ENCODE measurements at places on chromosomes 6 and 20. TPM values are rescaled to one million over a fixed set of nuclear protein-coding genes. Genes with fewer than 3 reads are reported as not detected.

The PPP1R16B gene
- 84.0 TPM for total RNA-seq

The DNAH8 gene
- 0.02 TPM for total RNA-seq

The SPATA25 gene
- total RNA-seq: 1.0 TPM

The PTPRT gene
- not detected for total RNA-seq

The DDR1 gene
- total RNA-seq: 9.5 TPM
